ENCODE measurements at places on chromosomes 11 and 22.

DNA sequence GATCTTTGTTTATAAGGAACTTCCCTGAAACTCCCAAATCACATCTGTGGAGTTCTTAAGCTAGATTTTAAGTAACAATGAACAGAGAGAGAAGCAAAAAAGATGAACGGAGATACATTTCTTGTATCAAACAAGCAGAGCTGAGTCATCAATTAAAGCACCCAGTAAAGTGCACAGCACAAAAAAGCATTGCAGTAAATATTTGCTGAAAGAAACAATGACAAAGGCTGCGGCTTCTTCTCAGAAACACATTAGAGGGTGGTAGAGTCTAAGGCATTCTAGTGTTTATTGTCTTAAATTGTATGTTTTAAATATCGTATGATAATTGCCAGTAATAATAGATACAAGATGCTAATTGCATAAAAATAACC is 941.6 kb upstream of the CHORDC1 start:
- DNase-seq, result no peak

DNA sequence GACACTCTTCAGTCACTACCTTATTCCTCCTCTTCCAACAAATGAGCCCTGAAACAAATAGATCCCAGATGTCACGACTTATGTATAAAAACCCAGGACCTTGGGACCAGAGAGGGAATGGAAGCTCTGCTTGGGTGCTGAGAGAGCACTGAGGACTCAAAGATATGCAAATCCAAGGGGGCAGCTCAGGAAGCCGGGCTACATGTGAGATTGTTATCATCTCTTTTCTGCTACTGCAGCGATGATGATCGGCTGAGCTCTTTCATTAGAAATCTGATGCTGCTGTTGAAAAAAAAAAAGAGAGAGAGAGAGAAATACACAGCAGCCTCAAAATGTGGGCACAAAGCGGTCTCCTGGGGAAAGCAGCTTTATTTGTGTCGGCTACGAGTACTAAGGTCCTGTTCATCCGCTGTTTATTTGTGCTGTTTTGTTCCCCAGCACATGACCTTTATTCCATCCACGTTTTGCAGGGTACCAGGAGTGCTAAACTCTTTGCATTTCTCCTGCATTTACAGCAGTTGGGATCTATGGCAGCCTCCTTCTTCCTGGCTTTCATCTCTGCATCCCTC is 120.2 kb downstream of the TRIM29 start:
- no peak for DNase-seq

GRCh38 chr11:63845303-63845702 is 6.4 kb downstream of the MARK2 start:
- DNase-seq, result no peak

DNA sequence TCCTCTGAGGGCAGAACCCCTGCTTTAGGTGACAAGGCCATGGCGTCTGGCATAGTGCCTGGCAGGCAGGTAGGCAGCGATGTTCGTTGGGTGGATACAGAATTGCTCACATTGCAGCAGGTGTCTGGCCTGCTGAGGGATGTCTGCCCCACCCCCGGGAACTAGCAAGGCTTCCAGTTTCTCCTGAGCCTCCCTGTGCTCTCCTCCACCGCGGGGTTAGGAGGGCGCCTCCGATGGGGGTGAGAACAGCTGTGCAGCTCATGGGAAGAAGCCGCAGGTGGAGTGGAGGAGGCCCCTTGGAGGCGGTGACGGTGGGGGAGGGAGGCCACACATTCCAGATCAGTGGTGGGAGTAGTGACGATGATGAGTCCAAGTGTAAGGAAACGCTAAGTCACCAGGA is 48.3 kb upstream of the JAM3 start:
- no peak for DNase-seq

- DNase-seq, result no peak
Observed at GRCh38 chr22:19517919-19518611, 6.1 kb downstream of the CLDN5 start.

DNA sequence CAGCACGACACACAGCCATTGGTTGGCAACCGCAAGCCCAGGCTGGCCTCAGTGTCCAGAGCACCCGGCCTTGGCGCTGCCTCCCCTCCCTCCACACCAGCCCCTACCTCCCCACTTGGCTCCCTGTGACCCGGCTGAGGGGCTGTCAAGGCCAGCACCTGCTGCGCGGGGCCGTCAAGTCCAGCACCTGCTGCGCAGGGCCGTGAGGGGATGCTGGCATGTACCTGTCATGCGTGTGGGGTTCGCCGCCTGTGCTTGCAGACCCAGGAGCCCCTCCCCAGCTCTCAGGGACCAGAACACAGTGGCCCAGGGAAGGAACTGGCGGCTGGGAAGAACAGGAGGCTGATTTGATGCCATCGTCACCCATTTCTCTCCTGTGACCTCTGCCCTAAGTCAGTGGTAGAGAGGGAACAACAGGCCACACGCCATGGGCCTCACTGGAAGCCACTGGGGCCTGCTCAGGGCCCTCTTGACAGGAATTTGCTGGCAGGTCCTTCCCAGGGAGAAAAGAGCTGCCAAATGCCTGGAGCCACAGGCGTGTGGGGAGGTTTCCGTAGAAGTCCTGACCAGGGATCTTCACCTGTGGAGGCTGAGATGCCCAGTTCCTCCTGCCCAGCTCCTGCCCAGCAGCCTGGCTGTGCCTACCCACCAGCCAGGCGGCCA is 37.6 kb downstream of the TBX1 start:
- no peak for DNase-seq

DNA sequence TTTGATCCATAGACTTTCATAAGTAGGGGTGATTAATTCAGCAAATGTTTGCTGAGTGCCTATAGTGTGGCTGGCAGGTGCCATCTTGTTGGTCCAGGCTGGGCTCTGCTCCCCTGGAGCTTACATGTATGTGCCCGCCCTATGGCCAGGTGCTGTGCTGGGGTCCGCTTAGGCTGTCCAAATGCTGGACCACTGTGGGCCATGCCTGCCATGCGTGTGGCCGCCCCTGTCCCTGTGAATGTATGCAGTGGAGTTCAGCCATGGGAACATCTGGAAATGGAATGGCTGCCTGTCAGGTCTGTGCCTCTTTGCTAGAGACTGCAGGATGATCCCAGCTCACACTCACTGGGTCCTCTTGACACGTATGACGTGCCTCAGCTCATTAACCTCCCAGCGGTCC is 594.6 kb downstream of the TBC1D22A start:
- DNase-seq, result no peak

DNA sequence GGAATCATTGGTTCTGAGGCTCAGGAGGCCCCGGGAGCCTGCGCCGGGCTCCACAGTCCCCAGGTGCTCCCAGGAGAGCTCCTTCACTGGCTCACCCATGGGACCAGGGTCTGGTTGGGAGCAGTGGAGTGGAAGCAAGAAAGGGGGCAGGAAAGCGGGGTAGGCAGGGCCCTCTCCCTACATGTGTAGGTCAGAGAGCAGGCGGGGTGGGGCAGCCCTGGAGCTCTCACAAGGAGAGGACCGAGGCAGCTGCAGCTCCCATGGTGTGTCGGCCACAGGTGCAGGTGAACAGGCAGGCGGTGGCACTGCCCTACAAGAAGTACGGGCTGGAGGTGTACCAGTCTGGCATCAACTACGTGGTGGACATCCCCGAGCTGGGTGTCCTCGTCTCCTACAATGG is 28.3 kb downstream of the MUC2 start:
- no peak for DNase-seq

- no peak for DNase-seq
Observed at GRCh38 chr11:90747057-90747456, 524.2 kb upstream of the CHORDC1 start.

- DNase-seq, result no peak
Observed at GRCh38 chr22:20305894-20306645, 13.8 kb downstream of the DGCR6L start.

GRCh38 chr11:118193910-118194566 is 17.6 kb upstream of the SCN2B start:
- no peak for DNase-seq
